ENCODE measurements at places on chromosomes 16 and 17. TPM values are rescaled to one million over a fixed set of nuclear protein-coding genes. Genes with fewer than 3 reads are reported as not detected.

- DNase-seq = no peak
Measured at GRCh38 chr16:86818671-86819532, 240.6 kb downstream of the FOXL1 start.

GRCh38 chr16:976389-976931 is 5.1 kb upstream of the SOX8 start:
- DNase-seq = peak; percentile 72

DNA sequence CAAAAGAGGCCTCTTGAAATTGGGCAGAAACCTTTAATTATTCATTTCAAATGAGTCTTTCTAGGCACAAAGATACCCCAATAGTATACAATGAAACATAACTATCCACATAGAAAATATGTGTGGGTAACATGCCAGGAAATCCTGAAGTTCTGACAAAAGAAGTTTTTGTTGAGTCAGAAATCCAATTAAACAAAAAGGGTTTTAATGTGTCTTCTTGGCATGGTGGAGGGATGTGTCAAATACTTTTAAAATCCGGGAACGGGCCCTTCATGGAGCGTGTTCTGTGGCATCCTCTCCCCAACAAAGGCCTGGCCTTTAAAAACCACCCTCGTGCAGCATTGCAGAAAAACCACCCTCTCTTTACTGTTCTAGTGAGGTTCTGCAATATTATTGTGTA is 14.2 kb downstream of the CDRT4 start:
- no peak for DNase-seq

- DNase-seq = no peak
Measured at GRCh38 chr17:63978272-63979200, 5.8 kb upstream of the SCN4A start.

DNA sequence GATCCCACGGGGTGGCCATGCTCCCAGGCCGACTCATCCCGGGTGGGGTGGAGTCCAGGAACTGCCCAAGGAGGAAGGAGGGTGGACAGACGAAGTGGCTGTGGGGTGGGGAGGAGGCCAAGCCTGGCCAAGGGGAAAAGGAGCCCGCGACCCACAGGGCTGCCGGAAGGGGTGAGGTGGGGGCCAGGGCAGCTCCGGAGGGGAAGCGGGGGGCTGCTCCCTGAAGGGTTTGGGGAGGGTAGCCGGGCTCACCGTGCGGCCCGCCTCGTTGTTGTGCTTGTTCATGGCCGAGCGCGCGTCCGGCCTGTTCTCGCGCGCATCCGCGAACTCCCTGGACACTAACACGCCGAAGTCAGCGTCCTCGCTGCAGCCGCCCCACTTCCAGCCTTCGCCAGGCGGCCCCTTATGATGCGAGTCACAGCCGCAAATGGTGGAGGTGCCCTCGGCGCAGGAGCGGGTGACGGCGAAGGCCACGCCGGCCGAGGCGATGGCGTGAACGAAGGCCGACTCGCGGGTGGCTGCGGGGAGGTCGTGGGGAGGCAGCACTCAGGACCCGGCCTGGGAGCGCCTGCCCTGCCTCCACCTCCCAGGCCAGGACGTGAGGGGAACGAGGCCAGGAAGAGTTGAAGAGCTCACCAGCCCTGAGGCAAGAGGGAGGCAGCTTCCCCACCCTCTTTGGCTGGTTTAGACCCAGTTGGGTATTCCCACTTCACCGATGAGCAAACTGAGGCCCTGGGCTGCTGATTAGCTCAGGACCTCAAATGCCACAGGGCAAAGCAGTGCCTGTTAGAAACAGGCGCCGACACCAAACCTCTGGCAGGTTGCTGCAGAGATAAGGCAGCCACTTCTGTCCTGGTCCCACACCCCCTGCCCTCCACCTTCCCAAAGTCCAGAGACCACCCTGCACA is 48.7 kb downstream of the WNT3 start:
- DNase-seq = peak; percentile 18

GRCh38 chr17:48187872-48188608 is 80.5 kb downstream of the SNX11 start:
- DNase-seq = no peak

SAP30BP gene
- 68.3 TPM for total RNA-seq

MPP3 gene
- 0.33 TPM for total RNA-seq

HBQ1 gene
- total RNA-seq = 1.1 TPM

KRT9 gene
- total RNA-seq = not detected

All from activated naive CD4-positive, alpha-beta T cell treated with anti-CD3 and anti-CD28 coated beads for 36 hours (primary cell).